ENCODE measurements at places on chromosomes 16 and 17. TPM values are rescaled to one million over a fixed set of nuclear protein-coding genes. Genes with fewer than 3 reads are reported as not detected.

- DNase-seq, result no peak
Observed at GRCh38 chr16:68508641-68509240, 30.4 kb upstream of the ZFP90 start.

DNA sequence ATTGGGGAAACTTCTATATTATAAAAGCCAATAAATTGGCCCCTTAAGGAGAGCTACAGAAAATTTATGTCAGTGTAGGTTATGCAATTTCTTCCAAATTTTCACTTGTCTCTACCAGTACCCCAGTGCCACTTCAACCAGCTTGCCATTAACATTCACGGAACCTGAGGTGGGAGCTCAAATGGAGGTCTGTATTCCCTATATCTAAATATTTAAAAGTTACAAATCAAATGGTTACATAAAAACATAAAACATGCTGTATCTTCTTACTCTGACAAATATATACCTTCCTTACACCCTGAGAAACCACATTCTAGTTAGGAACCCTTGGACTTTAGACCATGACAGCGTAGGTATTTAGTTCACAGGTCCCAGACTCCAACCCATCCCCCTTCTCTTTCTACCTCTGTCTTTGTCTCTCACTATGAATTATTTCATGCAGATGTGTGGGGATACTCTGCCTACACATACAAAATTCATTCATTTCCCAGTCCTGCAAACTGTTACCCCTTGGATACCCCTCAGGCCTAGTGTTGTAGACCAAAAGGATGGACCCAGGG lies 127.8 kb upstream of the PMFBP1 start:
- no peak for DNase-seq

GRCh38 chr17:49469831-49470810 lies 25.0 kb upstream of the NGFR start:
- no peak for DNase-seq

DNA sequence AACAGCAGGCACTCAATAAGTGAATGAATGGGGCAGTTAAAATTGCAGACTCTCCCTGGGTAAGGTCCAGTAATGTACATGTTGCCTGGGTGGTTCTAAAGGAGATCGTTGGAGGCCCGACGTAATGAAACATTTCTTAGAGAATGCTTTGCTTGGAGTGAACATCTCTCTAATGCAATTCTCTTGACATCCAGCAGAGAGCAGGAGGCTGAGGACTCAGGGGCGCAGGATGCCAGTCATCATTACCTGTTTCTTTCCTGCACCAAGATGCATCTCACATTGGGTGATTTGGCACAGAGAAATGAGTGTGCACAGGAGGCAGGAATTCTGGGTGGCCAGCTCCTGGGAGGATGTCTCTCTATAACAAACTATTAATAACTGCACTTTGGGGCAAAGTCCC lies 130.3 kb upstream of the RBBP6 start:
- no peak for DNase-seq

GRCh38 chr17:76154292-76154691 lies 13.2 kb upstream of the FOXJ1 start:
- no peak for DNase-seq

DNA sequence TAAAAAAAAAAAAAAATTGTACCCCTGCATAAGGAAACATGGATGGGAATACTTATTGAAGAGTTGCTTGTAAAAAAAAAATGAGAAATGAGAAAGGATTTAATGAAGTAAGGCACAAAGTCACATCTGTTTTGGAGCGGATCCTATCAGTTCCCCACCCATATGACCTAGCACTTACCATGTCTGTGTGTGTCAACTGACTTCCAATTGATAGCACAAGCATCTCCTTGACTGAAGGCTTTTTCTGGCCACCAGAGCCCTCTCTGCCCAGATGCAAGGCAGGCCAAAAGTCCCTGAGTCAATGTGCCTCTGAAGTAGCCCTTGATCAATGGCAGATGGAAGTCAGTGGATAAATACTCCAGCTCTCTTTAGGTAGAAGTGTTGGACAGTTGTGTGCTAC lies 13.4 kb upstream of the NLK start:
- DNase-seq, result no peak

Gene RGS9
- total RNA-seq, result 0.67 TPM

Gene MTMR4
- 65.7 TPM for total RNA-seq

Gene ZNF205
- not detected for total RNA-seq

Measured in CD4-positive, alpha-beta memory T cell (primary cell).